ENCODE measurements at places on chromosomes 2 and 18.

GRCh38 chr2:229562472-229563127, 151.8 kb downstream of the DNER start:
- DNase-seq = no peak

- no peak for DNase-seq
These were observed 51.5 kb upstream of the PHLPP1 start for GRCh38 chr18:62663731-62664336.

DNA sequence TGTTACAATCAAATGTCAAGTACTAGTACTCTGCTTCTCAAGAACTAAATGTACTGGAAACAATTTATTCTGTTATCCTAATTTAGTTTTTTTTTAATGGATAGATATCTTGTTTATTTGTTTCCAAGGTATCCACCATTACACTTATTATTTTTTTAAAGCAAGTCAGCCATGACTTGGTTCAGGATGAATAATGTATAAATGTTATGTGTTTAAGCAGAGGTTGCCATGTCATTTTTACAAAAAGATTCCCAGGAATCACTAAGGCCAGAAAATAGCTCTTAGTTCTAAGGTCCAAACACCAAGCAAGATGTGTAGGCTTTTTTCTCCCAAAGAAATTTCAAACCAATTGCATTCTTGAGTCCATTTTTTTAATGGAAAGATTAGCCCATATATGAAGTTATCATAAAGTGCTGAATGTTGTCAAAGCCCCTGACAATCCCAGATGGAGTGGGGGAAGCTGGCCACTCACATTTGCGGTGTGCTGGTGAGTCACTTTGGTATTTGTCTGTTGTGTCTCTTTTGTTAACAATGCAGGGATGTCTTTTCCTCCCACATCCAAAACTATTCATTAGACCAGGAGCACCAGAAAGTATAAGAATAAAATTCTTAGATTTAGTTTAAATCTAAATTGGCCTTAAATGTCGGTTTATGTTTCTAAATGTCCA, 158.9 kb downstream of the COL6A3 start:
- DNase-seq = no peak

DNA sequence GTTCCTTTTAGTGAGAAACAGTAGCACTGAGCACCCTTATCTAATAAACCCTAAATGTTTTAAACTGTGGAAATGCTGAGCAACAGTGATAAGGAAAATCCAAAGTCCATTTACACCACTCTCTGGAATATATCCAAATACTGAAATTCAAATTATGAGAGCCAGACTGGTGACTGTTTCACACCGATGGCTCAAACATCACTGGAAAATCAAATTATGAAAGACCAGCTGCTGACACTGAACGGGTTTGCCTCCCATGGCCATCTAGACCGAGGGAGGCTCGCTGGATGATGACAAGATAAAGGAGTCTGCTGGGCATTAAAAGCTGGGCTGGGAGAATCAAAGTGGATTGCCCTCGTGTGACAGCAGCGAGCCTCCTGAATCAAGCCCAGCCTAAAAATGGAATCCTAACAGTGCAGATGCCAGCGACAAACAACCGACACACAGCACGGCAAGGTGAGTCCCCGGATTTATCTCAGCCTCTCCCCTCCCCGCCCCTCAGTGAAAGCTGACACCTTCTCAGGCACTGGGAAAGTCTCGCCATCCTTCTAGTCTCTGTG, 30.3 kb downstream of the SERPINE2 start:
- no peak for DNase-seq

GRCh38 chr18:13635046-13635445, 91.3 kb downstream of the FAM210A start:
- no peak for DNase-seq

DNA sequence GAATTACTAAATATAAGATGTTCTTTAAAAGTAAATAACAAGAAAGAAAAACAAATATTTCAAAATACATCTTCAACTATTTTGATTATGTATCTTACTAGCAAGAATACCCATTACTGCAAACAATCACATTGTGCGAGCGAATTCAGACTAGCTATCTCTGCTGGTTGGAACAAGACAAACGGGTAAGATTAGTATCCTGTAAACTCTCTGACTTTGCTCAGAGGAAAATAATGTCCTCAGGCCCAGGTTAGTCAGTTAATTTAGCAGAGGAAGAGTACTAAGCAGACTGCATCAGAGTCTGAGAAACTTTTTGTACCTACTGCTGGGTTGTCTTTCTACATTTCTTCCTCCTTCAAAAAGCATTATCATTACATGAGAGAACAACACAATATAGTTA, 50.4 kb upstream of the MCM6 start:
- DNase-seq = no peak

- no peak for DNase-seq
These were observed 323.5 kb upstream of the TANK start for GRCh38 chr2:160836755-160837154.

DNA sequence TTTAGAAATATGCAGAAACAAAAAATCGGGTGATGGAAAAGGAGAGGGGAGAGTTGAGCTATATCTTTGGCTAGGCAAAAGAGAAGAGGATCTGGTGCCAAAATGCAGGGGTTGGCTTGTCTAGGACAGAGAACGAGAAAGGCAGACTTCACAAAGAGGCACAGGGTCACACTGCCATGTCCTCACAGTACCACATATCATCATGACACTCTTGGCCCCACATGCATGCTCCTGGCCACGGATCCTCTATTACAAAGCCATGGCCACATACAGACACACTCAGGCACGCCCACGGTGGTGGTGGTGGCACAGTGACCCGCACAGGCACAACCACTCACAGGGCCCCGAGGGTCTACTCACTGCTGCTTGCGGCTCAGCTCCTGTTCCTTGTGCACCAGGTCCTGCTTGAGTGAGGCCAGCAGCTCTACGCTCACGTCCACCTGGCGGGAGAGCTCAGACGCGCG, 15.9 kb downstream of the FBXO41 start:
- DNase-seq = no peak

DNA sequence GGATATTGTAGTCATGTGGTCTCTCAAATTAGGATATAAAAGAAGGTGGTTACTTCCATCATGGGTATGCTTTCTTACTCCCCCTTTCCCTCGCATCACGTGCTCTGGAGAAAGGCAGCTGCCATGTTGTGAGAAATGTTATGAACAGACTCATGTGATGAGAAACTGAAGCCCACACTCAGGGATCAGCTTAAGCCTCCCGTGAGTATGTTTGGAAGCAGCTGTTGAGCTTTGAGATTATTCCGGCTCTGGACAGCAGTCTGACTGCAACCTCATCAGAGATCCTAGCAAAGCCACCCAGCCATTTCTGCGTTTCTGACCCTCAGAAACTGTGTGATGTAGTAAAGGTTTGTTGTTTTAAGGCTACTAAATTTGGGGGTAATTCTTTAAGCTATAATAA, 700.1 kb downstream of the ADCYAP1 start:
- no peak for DNase-seq

DNA sequence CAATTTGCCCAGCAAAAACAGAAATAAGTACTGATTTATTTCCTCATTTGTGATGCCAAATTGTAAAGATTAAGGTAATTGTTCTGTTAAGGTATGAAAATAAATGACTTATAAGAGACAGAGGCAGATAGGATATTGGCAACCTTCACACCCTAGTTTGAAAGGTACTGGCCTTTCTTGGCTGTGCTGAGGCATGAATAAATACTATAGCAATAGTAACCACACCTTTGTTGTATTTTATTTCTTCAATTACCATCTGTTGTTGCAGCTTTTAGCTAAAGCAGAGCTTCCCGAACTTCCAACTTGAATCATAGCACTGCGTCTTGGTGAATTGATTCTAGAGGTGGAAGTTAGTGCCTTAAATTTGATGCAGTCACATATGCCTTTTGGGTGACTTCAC, 55.9 kb downstream of the FMNL2 start:
- DNase-seq = no peak

DNA sequence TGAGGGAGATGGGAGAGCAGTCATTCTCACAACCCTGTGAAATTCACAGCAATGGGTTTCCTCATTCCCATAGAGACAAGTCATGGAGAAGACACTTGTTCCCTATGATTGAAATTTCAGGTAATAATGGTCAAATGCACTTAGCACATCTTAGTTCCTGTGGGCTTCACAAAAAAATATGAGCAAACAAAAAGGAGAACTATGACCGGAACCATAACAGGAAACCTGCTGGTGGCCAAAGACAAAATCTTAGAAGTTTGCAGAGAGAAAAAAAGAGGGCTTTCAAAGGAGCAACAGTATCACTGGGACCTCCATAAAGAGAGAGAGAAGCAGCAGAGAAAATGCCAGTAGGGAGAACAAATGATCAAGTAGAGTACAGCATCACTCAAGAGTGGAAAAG, 138.9 kb upstream of the APCDD1 start:
- DNase-seq = no peak
